Glutamatergic neuron (in vitro differentiated cells): ENCODE measurements at places on chromosomes 13 and 19. TPM values are rescaled to one million over a fixed set of nuclear protein-coding genes. Genes with fewer than 3 reads are reported as not detected.

DNA sequence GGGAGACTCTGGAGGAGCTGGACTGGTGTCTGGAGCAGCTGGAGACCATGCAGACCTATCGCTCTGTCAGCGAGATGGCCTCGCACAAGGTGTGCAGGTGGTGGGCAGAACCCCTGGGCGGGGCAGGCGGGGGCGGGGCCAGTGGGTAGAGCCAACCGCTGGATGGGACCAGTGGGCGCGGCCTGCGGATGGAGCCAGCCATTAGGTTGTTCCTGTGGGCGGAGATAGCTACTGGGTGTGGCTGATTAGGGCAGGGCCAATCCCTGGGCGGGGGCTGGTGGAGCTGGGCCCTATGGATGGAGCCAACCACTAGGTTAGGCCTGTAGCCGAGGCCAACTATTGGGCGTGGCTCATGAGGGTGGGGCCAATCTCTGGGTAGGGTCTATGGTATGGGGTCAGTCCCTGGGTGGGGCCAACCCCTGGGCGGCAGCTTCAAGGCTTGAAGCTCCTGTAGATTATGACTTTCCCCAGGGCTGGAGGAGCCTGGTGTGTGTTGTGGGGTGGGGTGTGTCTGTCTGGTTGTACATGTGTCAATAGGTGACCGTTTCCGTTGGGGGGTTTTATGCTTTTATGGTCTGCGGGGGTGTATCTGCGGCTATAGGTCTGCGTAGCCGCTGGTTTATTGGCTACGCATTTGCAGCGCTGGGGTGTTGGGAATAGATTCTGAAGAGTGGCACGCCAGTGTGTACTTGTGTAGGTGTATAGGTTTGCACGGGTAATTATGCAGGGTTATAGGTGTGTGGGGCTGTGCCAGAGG, 30.7 kb downstream of the PDE4A start:
- H3K4me3 ChIP-seq: no peak overlapping the region
- H3K27ac ChIP-seq: no peak overlapping the region
- no peak for DNase-seq
- H3K36me3 ChIP-seq: no peaks in the 10 kb centered on the region

DNA sequence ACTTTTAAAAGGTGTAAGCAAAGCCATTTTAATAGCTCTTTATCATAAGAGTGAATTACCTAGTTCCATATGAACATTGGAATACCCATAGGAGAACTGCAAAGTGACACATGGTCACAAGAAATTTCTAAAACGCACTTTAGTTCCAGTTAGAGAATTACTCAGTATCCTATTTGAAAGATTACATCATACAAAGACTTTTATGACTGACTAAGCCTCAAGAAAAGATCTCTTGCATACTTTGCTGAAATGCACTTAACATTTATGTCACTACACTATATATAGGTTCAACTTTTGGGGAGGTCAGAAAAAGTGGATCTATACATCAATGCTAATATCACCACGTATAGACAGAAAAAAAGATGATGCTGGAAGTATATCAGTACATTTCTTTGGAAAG, 7.1 kb downstream of the PCDH9 start:
- no peak for DNase-seq
- peaks cover 35% of the 10 kb centered on the region for H3K4me1 ChIP-seq
- H3K27me3 ChIP-seq: no peaks in the 10 kb centered on the region
- H3K36me3 ChIP-seq: peaks cover 4% of the 10 kb centered on the region
- peak overlapping the region; percentile 69 for H3K27ac ChIP-seq

- no peak overlapping the region for H3K27ac ChIP-seq
- H3K4me1 ChIP-seq: no peaks in the 10 kb centered on the region
- no peak overlapping the region for H3K4me3 ChIP-seq
Measured at GRCh38 chr13:31801088-31801487, 61.8 kb downstream of the RXFP2 start.

GRCh38 chr13:40442231-40442630, 224.2 kb downstream of the FOXO1 start:
- H3K4me3 ChIP-seq: no peak overlapping the region
- H3K4me1 ChIP-seq: peaks cover 10% of the 10 kb centered on the region
- peak overlapping the region; percentile 65 for H3K27ac ChIP-seq
- peak; percentile 24 for DNase-seq
- no peaks in the 10 kb centered on the region for H3K27me3 ChIP-seq

DNA sequence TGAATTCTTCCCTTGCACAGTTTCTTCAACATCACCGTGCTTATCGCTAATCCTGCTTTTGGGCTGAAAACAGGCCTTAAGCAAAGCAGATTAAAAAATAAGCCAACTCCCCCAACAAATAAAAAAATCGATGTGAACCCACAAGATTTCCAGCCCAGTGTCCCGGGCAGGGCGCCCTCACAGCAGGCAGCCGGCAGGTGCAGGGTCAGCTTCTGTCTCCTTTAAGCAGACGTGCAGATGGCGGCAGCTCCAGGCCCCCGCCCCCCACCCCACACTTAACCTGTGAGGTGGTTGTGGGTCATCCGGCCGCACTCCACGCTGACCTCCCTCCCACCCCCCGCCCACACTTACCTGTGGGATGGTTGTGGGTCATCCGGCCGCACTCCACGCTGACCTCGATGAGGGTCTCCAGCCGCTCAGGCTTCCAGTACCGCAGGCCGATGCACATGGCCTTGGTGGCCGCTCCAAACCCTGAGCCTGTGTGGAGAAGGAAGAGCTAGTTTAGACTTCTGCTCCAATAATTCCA, 19.8 kb downstream of the ADPRHL1 start:
- no peak overlapping the region for H3K27ac ChIP-seq
- DNase-seq: no peak
- peaks cover 7% of the 10 kb centered on the region for H3K4me1 ChIP-seq
- peaks cover 4% of the 10 kb centered on the region for H3K36me3 ChIP-seq
- H3K27me3 ChIP-seq: peaks cover 6% of the 10 kb centered on the region
- no peak overlapping the region for H3K4me3 ChIP-seq

DNA sequence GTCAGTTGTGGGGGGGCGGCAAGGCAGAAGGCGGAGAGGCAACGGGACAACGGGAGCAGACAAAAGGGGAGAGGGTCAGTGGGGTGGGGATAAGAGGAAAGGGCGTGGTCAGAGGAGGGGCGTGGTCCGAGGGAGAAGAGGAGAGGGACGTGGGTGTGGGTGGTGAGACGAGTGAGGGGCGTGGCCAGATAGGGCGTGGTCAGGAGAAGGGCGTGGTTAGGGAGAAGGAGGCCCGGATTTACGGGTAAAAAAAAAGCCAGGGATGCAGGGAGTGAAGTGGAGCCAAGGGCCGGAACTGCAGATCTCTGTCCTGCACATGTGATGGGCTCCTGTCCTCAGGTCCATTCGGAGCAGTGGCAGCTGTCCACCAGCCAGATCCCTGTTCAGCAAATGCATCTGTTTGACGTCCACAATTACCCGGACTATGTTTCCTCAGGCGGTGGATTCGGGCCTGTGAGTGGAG, 21.5 kb downstream of the CPT1C start:
- H3K36me3 ChIP-seq: peaks cover 4% of the 10 kb centered on the region
- no peaks in the 10 kb centered on the region for H3K4me1 ChIP-seq
- peak; percentile 65 for DNase-seq
- H3K27ac ChIP-seq: no peak overlapping the region
- peaks cover 4% of the 10 kb centered on the region for H3K27me3 ChIP-seq
- no peak overlapping the region for H3K4me3 ChIP-seq

DNA sequence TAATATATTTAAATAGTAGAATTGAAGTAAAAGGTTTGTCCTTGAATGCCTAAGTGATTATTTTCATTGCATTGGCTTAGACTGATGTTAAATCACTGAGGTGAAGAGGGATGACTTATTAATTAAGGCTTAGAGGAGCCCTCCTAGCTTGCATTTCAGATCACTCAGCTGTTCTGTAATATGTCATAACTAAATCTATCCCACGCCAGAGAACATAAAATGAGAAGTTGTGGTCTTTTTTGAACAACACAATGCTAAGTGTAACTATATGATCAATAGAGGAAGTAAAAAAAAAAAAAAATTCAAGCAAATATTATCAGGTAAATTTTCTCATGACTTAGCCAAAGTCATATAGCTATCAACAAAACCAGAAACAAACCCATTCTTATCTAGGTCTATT, 752.2 kb downstream of the GPC5 start:
- no peaks in the 10 kb centered on the region for H3K4me1 ChIP-seq
- no peak overlapping the region for H3K27ac ChIP-seq
- no peak overlapping the region for H3K4me3 ChIP-seq
- no peak for DNase-seq

DNA sequence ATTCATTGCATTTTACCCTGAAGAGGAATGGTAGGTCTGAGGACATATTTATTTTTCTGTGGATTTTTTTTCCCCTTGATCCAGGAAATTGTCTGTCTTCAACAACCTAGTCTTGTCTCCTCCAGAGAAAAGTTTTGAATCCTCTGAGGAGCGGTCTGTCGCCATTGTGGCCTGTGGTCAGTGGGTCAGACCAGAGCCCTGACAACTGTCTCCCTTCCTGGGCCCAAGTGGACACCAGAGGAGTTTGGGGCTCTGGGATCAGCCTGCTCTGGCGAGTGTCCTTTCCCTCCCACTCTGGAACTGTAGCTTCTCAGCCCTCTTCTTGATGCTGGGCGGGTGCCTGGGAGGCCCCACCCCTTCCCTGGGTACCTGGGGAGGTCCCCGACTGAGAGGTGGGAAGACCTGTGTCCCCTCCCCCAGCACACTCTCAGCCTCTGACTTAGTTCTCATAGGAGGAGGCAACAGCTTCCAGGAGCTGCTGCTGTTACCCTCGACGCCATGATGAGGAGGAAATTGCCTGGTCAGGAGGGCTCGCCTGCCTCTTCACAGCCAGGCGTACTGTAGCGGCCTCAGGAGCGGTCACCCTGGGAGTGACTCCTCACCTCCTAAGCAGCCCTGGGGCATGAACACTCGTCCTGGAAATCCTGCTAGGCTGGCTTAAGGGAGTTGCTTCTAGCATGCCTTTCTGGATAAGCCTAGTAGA, 110.3 kb downstream of the GGACT start:
- H3K4me1 ChIP-seq: peaks cover 11% of the 10 kb centered on the region
- H3K27me3 ChIP-seq: peaks cover 3% of the 10 kb centered on the region
- peaks cover 4% of the 10 kb centered on the region for H3K36me3 ChIP-seq
- no peak for DNase-seq
- no peak overlapping the region for H3K27ac ChIP-seq
- no peak overlapping the region for H3K4me3 ChIP-seq

DNA sequence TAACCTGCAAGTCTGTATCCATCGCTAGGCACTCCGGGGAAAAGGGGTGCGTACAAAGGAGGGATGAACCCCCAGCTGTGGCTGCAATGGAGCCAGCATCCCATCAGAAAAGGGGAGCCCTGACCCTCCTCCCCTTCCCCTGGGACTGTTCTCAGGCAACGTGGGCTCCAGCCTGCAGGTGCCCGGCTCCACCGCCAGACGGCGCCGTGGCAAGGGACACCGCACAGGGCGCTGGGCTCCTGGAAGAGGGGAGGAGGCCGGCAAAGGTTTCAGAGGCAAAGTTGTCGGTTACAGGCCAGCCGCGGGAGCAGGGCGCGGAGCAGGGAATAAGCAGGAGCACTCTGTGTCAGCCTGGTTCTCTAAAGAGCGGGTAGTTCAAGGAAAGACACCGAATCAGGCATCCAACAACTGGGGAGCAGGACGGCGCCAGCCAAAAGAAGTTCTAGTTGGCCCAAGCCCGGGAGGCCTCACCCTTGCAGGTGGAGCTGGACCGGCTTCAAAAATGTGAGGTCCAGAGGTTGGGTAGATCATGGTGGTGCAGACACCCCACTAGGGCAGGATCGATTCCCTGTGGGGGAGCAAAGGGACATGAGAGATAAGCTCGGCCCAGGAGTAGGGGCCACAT, 53.0 kb upstream of the ATP12A start:
- DNase-seq: peak; percentile 77
- H3K4me3 ChIP-seq: no peak overlapping the region
- H3K4me1 ChIP-seq: peaks cover 20% of the 10 kb centered on the region
- H3K36me3 ChIP-seq: no peaks in the 10 kb centered on the region

The ZNF577 gene
- 14.3 TPM for total RNA-seq

The MUC16 gene
- total RNA-seq: not detected

The SYCN gene
- total RNA-seq: not detected

The CTXN1 gene
- total RNA-seq: 90.6 TPM

The B3GNT8 gene
- total RNA-seq: 15.9 TPM

The ZNF524 gene
- total RNA-seq: 6.7 TPM

The TINCR gene
- 1.0 TPM for total RNA-seq
